ENCODE measurements at places on chromosomes 7 and 10.

- DNase-seq = no peak
These were observed 542.5 kb downstream of the GATA3 start for GRCh38 chr10:8596929-8597472.

- no peak for DNase-seq
These were observed 663 bp downstream of the VPS37D start for GRCh38 chr7:73668103-73668885.

DNA sequence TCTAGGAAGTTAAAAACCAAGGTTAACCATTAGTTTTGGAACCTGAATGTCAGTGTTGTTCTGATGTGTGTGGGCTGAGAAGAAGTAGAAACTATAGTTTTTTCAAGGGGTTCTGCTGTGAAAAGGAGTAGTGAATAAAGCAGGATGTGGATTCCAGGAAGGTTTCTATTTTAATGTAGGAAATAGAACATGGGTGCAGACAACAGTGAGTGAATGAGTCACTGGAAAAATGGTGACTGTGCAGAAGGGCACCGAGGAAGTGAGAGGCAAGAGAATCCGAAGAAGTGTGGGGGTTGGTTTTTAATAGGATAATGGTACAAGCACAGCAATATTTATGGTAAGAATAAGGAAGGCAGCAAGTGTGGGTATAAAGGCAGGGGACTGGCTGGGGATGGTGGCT is 120.4 kb downstream of the ARHGAP21 start:
- no peak for DNase-seq

DNA sequence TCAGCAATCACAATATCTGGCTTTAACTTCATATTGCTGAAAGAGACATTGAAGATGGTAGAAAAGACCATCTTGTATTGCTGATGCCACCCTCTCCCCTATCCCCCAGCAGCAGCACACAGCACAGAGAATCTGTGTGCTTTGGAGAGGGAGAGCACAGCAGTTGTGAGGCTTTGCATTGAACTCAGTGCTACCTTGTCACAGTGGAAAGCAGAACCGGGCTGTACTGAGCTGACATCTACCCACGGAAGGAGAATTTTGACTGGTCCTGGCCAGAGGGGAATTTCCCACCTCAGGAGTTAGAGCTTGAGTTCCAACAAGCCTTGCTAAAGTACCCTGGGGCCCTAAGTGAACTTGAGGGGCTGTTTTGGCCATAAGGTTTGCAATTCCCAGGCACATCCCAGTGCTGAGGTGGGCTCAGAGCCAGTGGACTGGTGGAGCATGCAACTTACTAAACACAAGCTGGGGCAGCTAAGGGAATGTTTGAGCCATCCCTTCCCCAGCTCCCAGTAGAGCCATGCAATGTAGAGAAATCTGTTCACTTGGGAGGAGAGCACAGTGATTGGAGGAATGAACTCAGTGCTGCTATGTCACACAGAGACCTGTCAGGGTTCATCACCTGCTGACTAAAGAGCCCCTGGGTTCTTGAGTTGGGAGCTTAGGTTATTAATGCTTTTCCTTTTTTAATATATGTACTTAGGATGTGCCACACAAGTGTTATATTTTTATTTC is 62.1 kb downstream of the OR13A1 start:
- DNase-seq = no peak

DNA sequence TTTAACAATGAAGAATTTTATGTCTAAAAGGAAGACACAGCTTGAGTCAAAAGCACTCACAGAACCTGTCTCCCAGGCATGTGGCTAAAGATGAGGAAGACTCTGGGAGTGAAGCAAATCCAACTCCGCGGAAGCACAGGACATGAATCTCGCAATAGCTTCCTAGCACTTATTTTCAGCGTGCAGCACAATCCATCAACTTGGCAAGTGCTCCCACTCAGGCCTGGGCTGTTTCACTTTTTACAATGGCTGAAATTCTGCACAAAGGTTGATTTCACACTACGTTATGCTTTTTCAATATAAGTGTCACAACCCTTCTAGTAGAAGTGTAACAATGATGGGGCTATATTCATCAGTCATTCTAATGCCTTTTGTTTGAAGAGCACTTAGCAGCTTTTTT is 180.2 kb downstream of the XPNPEP1 start:
- DNase-seq = no peak

DNA sequence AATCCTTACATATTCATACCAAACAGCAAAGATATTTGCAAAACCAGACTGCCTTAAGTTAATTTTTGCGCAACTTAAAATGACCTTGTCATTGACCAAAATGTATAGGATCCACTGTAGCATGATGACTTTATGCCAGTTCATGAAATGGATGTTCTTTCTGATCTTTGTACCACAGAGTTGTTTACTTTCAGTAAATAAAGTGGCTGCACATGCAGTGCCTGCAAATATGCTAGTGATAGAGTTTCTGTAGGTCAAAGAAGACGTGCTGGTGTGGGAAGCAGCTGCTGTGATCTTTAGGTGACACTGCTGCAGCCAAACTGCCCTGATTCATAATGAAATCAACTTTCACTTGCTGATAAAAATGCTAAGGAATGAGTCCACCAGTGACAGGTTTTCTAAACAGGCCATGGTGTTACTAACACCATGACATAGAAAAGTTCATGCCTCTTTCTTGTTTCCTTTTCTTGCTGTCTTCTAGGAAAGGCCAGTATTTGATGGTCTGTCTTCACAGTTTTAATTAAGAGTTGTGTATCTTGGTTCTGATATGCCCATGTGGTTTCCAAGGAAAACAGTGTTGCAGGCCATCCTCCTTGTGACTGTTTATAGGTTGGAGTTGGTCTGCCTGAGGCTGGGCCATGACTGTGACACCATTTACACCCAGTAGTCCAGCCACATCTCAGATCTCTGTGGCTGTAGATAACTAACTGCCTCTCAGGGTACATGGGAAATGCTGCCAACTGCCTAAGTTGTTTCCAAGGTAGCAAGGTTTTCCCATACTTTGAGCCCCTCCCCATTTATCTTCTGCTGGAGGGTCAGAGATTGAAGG is 62.5 kb downstream of the INSYN2A start:
- DNase-seq = no peak

GRCh38 chr7:140035400-140036223 is 27.1 kb downstream of the PARP12 start:
- DNase-seq = no peak

DNA sequence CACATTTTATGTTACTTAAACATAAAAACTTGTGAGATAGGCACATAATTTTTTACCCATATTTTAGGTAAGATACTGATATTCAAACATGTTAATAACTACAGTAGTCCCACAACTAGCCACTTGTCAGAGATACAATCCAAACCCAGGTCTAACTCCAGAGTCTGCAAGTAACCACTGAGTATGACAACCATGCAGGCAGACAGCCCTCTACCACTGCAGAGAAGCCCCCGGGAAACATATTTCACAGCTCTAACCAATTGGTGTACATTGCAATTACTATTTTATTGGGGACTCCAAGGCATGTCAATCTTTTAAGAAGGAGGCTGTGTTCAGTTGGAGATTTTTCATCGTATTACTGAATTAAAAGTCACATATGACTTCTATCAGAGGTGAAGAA is 107.2 kb upstream of the FAM133B start:
- no peak for DNase-seq

GRCh38 chr10:101075775-101076174 is 14.0 kb downstream of the KAZALD1 start:
- peak; percentile 74 for DNase-seq

- DNase-seq = no peak
These were observed 55.4 kb downstream of the GRID1 start for GRCh38 chr10:86311190-86311589.

GRCh38 chr7:2499719-2500430 is 19.7 kb upstream of the LFNG start:
- no peak for DNase-seq

GRCh38 chr10:14356921-14357320 is 26.2 kb upstream of the FRMD4A start:
- DNase-seq = no peak

GRCh38 chr10:76444034-76444800 is 1012.8 kb downstream of the LRMDA start:
- no peak for DNase-seq

DNA sequence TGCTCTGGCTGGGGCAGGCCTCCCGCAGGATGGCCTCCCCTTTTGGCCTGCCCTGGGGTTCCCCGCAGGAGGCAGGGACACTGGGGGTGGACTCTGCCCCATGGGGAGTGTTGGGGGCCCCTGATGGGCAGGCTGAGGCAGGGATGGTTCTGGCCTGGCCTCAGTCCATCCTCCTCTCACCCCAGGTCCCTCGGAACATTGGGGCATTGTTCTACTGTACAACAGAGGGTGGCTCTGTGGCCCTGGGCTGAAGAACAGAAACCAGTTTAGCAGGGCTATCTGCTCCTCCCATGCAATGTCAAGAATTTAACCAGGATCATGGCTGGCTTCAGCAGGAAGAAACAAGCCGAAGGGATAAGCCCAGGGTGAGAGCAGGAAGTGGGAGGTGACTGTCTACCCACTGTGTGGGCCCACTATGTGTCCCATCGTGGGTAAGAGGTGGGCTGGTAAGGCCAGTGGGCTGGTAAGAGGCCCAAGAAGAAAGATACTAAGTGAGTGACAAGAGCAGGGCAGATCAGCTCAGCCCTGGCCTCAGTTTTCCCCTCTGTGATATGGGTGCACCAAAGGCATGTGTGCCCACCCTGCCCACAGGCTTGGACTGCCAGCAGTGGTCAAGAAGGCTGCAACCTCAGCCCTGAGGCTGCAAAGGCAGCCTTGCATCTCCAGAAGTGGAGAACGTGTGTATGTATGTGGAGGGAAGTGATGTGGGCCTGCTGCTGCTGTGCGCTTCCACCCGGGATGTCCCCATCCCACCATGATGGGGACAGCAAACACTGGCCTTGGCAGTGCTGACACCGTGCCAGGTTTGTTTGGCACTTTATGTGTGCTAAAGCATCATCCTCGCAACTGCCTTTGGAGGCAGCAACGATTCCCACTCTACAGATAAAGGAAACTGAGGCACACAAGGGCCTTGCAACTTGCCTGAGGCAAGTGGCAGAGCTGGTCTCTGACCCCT is 138.9 kb downstream of the SH3PXD2A start:
- no peak for DNase-seq

DNA sequence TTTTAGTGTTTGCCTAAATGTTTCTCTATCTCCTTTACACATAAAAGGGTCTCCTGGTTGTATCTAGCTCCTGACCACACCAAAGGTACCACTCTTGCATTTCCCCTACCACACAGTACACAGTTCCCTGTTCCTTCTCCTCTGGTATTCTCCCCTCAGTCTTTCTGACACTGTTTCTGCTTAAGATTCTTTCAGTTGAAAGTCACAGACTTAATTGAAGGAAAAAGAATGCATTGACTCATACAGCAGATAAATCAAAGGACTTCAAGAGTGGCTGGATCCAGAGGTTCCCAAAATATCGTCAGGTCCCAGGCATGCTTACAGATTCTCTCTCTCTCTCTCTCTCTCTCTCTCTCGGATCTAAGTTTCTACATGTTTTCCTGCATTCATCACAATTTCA is 185.6 kb upstream of the LRGUK start:
- DNase-seq = no peak

GRCh38 chr7:76236224-76236623 is 34.5 kb downstream of the SRRM3 start:
- no peak for DNase-seq

- DNase-seq = peak; percentile 89
These were observed 82.0 kb downstream of the FGFR2 start for GRCh38 chr10:121516093-121516865.

- no peak for DNase-seq
These were observed 341.9 kb downstream of the LRMDA start for GRCh38 chr10:75773231-75773780.

DNA sequence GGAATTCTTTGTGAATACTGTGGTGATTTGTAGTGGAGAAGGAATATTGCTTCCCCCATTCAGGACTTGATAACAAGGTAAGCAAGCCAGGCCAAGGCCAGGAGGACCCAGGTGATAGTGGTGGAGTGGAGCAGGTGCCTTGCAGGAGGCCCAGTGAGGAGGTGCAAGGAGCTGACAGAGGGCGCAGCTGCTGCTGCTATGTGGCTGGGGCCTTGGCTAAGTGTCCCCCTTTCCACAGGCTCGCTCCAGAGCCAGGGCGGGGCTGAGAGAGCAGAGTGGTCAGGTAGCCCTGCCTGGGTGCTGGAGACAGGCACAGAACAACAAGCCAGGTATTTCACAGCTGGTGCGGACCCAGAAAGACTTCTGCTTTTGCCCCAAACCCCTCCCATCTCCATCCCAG is 162.9 kb downstream of the EGFR start:
- no peak for DNase-seq

- no peak for DNase-seq
These were observed 113.9 kb upstream of the PRR15 start for GRCh38 chr7:29449569-29450260.

GRCh38 chr10:130422366-130423324 is 286.5 kb downstream of the GLRX3 start:
- DNase-seq = no peak

DNA sequence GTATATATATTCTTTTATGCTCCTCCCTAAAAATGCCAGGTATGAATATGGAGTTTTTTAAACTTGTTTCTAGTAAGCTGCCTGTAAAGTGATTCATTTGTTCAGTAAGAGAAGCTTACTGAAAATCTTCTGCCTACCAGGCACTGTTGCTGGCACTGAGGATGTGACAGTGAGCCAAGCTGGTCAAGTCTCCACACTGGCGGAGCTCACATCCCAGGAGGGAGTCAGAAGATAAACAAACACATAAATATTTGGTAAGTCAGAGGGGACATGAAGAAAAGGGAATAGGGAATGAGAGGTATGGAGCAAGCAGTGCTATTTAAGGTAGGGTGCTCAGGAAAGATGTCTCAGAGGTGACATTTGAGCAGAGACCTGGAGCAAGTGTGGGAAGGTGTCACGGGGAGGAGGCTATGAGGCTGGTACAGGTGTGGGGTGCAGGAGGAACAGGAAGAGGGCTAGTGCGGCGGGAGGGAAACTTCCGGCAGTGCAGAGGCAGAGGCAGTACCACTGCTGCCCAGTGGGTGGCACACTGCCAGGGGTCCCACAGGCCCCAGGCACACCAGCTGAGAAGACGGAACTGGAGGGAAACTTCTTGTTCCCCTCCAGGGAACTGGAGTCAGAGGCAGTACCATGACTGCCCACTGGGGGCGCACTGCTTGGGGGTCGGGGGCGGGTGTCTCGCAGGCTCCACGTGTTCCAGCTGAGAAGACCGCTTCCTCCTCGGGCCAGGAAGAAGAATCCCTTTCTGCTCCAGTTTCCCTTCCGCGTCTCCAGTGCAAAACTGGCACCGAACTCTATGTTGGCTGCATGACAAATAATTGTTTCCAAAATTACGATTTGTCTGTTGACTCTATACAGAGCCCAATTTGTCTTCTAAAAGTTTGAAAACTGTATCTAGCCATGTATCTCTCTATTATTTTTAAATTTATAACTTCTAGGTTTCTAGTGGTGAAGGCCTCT is 161.0 kb downstream of the TEX36 start:
- DNase-seq = no peak

DNA sequence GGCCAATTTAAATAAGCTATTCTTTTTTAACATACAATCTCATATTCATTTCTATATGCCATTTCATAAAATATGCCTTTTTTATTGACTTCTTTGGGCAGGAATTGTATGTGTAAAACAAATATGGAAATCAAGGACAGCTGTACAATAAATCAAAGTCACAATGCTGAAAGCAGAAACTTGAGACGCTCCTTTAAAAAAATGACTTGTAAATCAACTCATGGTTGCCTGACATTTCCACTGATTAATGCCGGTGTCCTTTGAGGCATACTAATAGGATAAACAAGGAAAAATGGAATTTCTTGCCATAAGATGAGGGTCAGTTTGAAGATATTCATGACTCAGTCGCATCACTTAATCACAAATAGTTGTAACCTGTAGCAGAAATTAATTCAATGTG is 247.4 kb upstream of the TEX47 start:
- DNase-seq = no peak

GRCh38 chr10:106500925-106501525 is 663.5 kb downstream of the SORCS1 start:
- no peak for DNase-seq

- DNase-seq = no peak
These were observed 101.3 kb downstream of the KAT6B start for GRCh38 chr10:74927701-74928100.
